ENCODE measurements at places on chromosomes 2 and 18.

GRCh38 chr2:18373664-18374063 lies 186.8 kb downstream of the RDH14 start:
- no peak for DNase-seq

DNA sequence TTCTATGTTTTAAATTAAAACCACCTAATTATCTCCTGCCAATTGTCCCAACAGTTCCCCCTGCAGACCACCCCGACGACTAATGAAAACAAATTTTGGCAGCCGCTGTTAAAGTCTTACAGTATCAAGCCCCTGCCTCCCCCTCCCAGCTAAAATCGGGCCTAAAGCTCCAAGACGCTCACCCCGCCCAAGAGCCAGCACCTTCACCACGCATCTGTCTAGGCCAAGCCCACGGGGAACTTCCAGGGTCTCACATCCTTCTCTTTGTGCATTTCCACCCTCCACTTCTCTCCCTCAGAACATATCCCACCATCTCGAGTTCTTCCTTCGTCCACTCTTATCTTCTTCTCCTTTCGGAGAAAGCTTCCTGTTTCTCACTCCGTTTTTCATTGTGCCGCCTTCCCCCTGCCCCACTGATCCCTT lies 445 bp downstream of the PRPF40A start:
- no peak for DNase-seq

GRCh38 chr2:174939046-174939445 lies 66.1 kb downstream of the CHN1 start:
- no peak for DNase-seq

GRCh38 chr18:78448591-78448990 lies 531.0 kb upstream of the SALL3 start:
- no peak for DNase-seq

DNA sequence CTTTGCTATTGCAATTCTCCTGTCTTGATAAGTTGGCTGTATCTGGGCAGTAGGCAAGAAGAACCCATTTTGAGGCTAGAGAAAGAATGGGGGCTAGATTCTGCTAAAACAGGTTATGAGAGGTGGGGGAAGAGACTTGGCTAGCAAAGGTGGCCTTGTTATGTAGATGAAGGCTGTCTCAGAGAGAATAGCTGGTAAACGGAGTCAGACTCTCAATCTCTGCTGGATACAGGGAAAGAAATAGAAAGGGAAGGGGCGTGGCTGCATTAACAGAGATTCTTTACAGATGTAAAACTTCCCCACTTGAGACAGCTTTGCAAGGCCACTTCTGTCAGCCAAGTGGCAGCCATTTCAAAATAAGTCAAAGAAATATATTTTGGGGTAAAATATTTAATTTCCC lies 38.1 kb upstream of the ARHGAP25 start:
- no peak for DNase-seq

DNA sequence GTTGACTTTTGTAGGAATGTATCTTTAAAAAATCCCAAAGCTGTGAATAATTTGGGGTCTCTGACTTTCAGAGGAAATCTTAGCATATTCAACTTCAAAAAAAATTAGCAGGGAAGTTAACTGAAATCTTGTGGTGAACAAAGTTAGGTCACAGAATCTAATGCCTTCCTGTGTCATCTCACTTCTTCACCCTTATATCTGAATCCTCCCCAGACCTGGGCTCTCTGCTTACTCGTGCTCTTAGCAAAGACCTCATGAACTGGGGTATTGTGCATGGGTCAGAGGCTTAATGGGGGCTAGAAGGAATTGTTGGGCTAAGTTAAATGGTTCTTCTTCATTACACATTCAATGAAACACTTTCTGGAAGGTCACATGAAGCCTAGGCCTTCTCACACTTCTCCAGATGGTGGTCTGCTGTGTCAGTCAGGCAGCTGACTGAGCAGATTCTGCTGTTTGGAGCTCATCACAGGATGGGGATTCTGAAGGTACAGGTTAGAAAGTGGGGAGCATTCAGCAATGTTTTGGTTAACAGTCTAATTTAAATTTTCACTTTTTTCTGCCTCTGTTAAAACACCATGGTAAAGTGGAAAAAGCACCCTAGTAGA lies 131.3 kb downstream of the SUCLG1 start:
- no peak for DNase-seq

- no peak for DNase-seq
Observed at GRCh38 chr2:108605947-108606346, 71.7 kb downstream of the LIMS1 start.

- no peak for DNase-seq
Observed at GRCh38 chr2:165793779-165794535, at the start of gene GALNT3. Gene GALNT3 (minus strand): TSS chr2:165794247. CDS start chr2:165770700, 23,547 bp downstream.

DNA sequence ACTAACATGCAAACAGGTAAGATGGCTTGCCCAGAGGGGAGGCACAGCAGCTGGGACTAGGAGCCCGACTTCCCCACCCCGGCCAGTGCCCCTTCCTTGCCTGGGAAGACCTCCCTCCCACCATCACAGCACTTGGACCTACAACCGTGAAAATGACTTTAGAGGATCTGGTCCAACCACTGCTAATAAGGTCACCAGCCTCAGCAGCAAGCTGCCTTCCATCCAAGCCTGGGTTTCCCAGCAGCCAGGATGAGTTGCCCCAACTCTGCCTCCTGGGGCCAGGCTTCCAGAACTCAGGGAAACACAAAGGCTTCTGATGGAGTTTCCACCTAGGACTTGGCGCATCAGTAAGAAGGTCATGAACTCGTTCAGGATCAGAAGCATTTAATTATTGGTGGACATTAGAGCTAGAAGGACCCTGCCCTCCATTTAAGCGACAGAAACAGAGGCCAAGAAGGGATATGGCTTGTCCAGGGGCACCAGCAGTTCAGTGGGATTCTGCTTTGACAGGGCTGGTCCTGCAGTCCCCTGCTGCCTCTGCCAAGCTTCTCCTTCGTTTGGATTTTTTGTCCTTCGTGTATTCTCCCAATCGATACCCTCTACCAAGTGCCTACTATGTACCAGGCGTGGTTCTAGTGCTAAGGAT lies 403.0 kb upstream of the ID2 start:
- no peak for DNase-seq

- no peak for DNase-seq
Observed at GRCh38 chr2:238434846-238435751, 8.4 kb downstream of the ASB1 start.

DNA sequence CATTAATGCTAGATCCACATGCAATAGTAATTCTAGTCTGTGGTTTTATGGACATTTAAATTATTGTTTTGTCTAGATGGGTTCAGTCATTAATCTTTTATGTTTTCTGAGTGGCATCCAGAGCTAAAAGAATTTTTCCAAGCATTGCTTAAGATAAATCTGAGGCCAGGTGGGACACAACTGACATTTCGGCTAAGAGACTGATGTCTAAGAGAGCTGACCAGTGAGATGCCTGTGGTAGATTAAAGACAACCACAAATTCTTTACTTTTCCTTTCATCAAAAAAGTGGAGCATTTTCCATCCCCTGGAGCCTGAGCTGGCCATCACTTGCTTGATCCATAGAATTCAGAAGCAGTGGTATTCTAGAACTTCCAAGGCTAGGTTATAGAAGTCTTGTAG lies 182.2 kb downstream of the NRP2 start:
- no peak for DNase-seq

Measured in C1 segment of cervical spinal cord (tissue), 14 donors.